ENCODE measurements at places on chromosomes 16 and 17.
A peak's percentile ranks its signal among the peaks of the same experiment; 100 is the strongest.

GRCh38 chr17:10135539-10136257, 62.7 kb downstream of the GAS7 start:
- peak; percentile 39 for DNase-seq

- DNase-seq: peak; percentile 52
These were observed 40.7 kb downstream of the FOXK2 start for GRCh38 chr17:82560252-82560642.

DNA sequence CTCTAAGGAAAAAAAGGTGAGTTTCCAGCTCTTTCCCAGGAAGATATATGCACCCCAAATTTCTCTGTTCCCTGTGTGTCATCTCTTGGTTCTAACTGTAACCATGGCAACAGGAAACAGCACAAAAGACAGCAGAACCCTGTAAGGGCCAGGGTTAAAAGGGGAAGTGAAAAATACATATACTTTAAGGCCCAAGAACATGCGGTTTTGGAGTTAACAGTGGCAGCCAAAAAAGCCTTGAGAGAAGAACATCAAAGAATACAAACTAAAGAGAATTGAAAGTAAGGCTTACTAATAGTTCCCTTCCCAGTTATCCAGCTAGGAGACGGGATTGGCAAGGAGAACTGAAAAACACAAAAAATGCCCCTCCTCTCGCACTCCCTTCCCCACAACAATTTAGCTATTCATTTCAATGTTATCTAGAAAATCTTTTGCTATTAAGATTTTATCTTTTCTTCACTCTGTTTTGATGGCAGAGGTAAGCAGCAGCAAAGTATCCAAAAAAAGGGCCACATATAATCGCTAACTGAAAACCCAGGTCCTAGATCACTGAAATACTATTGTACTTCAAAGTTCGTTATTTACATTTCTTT, 1.5 kb downstream of the SPOP start:
- peak; percentile 22 for DNase-seq

DNA sequence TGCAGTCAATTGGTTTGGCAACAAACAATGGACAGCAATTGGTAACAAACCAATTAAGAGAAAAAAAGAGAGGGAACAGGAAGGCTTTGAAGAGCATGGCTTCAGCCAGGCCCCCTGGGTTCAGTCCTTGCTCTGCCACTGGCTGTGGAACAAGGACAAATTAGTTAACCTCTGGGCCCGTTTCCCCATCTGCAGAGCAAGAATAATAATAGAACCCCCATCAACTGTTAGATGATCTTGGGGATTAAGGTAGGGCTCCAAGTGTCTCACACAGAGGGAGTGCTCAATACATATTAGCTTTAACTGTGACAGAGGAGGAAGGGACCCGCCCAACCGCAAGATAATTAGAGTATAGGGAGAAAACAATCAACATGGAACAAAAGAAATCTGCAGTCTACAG, 55.2 kb downstream of the PECAM1 start:
- DNase-seq: no peak

GRCh38 chr17:42680331-42680808, 1.3 kb downstream of the CCR10 start:
- DNase-seq: peak; percentile 79

GRCh38 chr17:32286518-32286900, 20.9 kb downstream of the RHBDL3 start:
- DNase-seq: peak; percentile 62

GRCh38 chr17:72342627-72343527, 222.1 kb downstream of the SOX9 start:
- DNase-seq: peak; percentile 69

DNA sequence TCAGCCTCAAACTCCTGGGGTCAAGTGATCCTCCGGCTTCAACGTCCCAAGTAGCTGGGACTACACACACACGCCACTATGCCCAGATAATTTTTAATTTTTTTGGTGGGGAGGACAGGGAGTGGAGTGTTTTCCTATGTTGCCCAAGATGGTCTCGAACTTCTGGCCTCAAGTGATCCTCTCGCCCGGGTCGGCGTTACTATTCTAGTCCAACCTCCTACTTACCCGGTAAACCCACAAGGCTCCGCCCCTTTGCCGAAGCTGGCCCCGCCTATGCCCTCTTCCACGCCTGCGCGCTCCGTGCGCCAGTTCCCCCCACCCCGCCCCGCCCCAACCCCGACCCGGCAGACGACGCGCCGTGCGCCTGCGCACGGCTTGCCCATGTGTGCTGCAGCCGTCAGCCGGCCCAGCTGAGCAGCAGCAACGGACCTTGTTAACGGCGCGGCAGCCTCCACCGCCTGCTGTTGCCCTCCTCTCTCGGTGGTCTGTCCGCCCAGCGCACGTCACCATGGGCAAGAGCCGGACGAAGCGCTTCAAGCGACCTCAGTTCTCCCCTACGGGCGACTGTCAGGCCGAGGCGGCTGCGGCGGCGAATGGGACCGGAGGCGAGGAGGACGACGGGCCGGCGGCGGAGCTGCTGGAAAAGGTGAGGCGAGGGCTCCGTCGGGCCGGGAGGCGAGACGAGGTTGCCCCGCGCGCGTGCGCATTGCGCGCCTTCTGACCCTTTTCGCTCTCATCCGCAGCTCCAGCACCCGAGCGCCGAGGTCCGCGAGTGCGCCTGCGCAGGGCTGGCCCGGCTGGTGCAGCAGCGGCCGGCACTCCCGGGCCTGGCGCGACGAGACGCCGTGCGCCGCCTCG, at the start of gene HEATR3:
HEATR3 (plus strand) TSS at position 347 of the 858 bp plus-strand sequence; CDS start at position 509, 162 bp downstream.
- peak; percentile 99 for DNase-seq

GRCh38 chr17:34485999-34486398, 93.4 kb upstream of the TMEM132E start:
- no peak for DNase-seq

GRCh38 chr17:32970281-32970680, 21.4 kb upstream of the SPACA3 start:
- DNase-seq: peak; percentile 51

- DNase-seq: peak; percentile 96
These were observed 1.5 kb upstream of the FBXL19 start for GRCh38 chr16:30921748-30922419.

DNA sequence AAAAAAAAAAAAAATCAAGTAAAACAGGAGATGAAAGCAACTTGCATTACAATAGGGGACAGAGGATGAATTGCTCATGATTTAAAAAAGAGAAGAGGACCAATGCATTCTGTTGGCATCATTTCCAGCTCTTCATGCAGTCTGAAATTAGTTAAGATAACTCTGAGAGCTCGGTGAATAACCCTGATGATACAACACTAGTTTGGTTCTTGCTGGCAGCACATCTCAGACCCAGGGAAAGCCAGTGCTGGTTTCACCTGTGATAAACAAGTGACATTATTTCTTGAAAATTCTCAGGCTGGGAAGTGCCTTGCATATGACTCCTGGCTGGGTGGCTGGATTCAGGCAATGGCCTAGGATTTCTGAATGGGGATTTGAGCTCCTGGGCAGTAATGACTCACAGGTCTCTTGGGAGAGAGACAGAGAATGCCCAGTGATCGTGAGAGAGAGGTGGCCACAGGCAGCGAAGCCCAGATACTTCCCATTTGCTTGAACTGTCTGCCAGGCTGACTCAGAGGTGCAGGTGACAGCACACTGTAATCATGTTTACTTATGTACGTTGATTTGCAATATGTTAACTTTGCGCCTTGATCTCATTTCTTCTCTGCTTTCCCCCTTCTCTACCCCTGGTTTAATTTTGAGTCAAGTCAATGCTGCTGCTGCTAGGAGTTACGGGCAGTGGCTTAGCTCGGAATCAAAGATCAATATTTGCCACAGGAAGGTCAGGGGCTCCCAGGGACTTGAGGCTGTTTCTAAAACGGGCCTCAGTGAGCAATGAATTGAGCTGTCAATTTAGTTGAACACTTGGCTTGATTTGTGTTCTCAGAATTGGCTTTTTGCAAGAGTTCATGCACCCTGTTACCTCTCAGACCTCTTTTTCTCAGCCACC, 27.1 kb downstream of the ARSG start:
- DNase-seq: peak; percentile 85

Data from osteoblast (primary cell).